ENCODE measurements at places on chromosomes 16 and 17.

- DNase-seq: no peak
Observed at GRCh38 chr16:49848530-49848929, 7.4 kb downstream of the ZNF423 start.

DNA sequence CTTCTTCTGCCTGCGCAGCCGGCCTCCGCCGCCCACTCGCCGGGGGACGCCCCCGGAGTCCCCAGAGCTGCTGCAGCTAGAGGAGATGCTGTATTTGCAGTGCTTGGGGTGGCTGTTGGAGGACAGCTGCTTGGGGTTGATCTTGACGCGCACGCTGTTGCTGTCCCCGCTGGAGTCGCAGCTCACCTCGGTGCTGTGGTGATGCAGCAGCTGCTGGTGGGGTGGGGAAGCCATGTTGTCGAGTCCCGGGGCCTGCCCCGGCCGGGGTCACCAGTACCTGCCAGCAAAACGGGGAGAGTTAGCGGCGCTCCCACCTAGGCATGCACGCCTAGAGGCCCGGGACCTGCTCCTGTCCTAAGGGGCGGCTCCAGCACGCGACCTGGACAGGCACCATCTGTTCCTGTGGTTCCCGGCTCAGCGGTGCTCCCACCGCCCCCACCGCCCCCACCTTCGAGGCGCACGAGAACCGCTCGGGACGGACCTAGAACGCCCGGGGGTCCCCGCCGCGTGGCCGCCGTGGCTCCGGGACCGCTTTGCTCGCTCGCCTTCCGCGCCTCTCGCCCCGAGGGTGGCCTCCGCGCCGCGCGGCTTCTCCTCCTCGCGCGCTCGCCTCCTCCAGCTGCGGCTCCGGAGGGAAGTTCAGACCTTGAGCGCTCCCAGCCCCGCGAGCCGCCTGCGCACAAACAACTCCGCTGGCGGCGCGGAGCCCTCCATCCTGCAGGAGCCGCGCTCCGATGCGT lies 863 bp downstream of the ADCY9 start:
- DNase-seq: peak; percentile 63

GRCh38 chr17:51128076-51128475 lies 7.4 kb upstream of the SPAG9 start:
- no peak for DNase-seq

- no peak for DNase-seq
Observed at GRCh38 chr16:53855511-53855910, 151.6 kb downstream of the FTO start.

DNA sequence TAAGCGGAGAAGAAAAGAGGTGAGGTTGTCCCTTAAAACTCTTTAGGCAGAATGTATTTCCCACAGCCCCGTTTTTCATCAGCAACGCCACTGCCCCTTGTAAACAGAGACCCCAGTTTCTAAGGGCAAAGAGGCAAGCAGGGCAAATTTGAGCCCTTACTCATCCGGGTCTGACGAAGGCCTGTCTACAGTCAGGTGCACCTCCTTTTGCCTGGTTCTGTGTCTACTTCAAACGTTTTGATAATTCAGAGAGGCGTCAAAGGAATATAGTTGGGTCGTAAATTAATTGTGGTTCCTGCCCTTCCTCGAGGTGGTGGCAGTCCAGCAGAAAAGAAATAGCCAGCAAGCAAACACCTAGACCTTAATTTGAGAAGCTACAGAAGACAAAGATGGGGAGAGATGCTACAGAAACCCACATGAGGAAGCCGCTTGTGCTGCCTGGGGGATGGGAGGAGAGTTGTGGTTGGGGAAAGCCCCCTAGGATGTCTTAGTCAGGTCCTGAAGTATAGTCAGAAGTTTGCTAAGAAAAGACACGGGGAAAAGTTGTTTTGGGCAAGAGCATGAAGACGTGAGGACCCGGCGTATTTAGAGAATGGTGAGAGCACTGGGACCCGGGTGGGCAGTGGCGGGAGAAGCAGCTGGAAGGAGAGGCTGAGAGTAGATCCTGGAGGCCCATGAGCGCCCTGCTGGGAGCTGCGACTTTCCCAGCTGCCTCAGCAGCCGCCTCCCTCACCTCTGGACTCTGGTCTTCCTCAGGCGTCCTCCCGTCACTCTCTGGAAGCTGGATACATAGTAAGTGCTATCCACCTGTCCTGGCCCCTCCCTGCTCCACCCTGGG lies 2.4 kb downstream of the FBRS start:
- DNase-seq: no peak

- DNase-seq: no peak
Observed at GRCh38 chr17:73072219-73072962, 20.1 kb downstream of the SLC39A11 start.

- DNase-seq: no peak
Observed at GRCh38 chr16:3019594-3020246, 448 bp upstream of the TNFRSF12A start.

DNA sequence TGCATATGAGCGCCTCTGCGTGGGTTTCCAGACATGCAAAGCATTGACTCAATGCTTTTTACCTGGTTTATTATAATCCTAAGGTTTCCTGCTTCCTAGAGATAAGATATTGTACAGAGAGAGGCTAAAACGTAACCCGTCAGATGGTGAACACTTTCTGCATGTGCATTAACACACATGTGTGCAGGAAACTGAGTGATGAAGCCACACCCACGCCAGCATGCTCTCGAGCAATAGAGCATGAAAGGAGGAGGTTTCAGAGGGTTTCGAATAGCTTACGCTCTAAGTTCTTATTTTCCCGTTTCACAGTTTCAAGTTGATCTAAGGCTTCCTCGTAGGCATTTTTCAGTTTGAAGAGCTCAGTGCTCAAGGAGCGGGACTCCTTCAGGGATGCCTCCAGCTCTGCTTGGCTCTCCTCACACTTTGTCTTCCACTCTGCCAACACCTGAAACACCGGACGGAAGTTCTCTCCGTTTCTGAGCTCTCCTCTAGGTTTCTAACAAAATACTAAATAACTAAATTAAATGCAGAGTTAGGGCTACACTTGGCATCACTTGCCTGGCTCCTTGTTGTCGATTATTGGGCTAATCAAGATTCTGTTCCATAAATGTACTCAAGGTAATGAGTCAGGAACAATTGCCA lies 23.2 kb downstream of the MYH3 start:
- no peak for DNase-seq

DNA sequence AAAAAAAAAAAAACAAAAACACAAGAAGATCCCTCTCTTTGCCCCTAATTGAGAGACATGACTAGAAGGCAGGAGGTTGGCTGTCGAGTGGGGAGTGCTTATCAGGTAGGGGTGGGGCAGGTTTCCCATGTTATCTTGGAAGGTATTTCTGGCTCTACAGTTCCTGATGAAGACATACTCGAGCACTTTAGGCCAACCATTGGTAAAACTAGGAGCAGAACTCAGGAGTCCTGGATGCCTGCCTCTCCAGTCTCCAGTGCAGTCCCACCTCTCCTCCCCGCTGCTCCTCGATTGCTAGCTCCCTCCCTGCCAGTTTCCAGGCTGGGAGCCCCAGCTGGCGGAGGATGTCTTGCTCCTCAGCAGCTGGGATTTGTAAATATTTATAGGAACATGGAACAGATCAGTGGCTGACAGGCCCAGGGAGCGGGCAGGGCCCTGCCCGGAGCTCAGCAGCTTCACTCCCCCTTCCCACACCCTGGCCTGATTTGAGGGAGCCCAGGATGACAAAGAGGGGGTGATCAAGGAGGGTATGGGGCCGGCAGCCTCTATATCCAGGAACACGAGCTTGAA lies 11.4 kb upstream of the C1QL1 start:
- no peak for DNase-seq

DNA sequence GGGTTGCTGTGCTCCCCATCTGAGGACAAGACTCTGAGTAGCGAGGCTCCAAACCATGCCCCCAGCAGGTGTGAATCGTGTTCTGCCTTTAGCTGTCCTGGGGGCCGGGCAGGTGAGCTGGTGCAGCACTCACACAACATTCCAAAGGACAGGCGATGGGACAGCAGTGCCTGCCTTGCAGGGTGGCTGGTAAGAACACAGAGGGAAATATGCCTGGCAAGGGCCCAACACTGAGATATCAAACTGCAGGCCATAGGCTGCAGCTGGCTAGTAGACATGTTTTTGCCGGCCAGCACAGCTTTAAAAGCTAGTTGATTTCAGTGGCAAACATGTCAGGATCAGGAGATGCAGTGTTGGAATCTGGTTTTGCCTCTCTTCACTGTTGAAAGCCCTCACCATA lies 23.6 kb downstream of the CLEC16A start:
- DNase-seq: no peak

DNA sequence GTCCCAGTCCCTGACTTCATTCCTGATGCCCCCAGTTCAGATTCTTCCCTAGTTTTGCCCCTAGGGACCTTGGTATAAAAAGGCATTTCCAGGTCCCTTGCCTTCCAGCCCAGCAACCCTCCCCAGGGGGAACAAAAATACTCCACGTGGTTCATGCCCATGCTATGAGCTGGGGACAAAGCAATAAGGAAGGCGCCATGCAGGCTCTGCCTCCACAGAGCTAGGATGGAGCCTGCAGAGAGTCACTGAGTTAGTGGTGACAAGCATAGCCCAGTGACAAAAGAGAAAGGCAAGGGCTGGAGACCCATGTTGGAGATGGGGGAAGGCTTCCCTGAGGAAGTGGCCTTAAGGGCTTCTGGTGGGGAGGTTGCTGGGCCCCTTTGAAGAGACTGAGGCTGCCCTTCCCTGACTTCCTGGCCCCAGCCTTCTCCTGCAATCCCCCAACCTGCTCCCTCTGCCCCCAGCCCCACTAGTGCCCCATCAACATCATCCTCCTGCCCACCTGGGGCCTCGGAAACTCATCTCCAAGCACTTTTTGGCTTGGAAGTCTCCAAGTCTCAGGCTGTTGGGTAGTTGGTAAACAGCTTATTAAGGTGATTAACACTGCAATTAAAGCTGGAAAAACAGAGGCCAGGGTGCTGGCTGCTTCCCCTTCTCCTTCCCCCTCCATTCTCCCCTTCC lies 9.6 kb downstream of the DLX3 start:
- no peak for DNase-seq

DNA sequence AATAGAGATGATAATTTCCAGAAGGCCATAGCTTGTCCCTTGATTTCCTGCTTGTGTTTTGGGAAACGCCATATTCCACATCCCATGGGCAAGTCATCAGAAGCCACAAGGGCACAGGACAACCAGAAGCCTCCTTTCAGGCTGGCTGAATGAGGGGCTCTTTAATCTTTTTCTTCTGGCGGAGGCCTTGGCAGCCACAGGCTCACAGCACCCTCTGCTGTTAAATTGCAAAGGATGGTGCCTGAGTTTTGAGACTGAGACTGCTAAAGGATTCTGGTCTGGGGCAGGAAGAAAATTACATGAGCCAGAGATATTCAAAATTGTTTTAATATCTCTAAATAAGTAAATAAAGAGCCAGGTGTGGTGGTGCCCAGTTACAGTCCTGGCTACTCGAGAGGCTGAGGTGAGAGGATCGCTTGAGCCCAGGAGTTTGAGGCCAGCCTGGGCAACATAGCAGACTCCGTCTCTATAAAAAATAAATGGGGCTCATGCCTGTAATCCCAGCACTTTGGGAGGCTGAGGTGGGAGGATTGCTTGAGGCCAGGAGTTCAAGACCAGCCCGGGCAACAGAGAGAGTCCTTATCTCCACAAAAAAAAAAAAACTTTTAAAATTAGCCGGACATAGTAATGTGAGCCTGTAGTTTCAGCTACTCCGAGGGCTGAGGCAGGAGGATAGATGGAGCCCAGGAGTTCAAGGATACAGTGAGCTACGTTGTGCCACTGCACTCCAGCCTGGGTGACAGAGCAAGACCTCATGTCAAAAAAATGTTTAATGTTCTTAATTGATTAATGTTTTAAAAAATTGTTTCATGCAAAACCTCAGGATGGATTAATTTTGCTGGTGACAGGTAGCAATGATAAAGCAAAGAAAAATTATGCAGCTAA lies 26.3 kb downstream of the AARSD1 start:
- DNase-seq: peak; percentile 67

DNA sequence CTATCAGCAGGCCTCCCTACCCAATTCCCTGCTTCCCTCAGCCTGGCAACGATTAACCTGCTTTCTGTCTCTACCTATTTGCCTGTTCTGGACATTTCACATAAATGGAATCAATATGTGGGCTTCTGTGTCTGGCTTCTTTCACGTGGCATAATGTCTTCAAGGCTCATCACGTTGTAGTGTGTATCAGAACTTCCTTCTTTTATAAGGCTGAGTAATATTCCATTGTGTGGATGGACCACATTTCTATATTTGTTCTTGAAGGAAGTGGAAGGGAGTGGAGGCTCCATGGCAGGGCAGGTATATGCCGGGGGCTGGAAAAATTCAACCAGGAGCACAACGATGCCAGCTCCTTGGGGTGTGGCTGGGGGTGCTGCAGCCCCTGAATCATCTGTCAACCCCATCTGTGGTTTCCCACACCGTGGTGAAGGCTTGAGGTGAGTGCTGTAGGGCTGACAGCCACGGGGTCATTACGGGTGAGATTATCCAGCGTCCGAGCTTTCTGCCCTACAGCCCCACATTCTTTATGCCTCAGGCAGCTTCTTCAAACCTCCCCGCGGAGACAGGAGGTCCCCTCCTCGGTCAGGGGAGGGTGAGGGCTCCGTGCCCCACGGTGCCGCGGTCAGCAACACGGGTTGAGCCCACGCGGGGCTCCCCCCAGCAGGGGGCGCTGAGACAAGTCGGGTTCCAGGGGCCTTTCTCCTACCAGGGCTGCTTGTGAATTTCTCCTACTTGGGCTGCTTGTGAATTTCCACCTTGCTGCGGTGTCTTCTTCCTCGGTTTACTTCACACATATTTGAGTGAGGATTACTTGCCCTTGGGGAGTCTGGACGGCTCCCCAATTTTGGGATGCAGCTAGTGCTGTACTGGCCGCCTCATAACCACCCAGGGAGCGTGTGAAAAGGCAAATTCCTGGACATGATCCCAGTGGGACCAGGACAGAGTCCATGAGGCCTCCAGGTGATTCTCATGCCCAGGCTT lies 18.3 kb upstream of the WFIKKN2 start:
- peak; percentile 83 for DNase-seq

- no peak for DNase-seq
Observed at GRCh38 chr16:79715061-79715460, 114.5 kb upstream of the MAF start.

- no peak for DNase-seq
Observed at GRCh38 chr17:74282587-74283370, 8.7 kb downstream of the DNAI2 start.

DNA sequence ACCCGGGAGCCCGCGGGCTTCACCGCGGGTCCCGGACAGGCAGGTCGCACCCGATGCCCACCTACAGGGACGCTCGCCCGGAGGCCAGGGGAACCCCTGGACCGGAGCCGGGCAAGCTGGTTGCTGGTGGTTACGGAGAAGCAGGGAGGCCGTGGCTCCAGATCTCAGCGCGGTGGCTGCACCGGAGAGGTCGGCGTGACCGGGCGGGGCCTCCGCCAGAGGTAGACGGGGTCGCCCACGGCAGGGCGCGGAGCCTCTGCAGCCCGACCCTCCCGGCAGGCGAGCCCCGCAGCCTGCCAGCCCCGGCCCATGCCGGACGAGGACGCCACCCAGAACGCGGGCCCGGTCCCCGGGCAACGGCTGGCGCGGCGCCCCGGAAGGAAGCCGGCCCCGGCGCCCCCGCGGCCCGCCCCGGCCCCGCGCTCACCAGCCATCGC lies 341 bp downstream of the PCYT2 start:
- peak; percentile 43 for DNase-seq

GRCh38 chr17:79019632-79020584 lies 4.1 kb upstream of the C1QTNF1 start:
- no peak for DNase-seq

Data from HuH-7 (cell line).